ENCODE measurements at places on chromosomes 6 and 20.

DNA sequence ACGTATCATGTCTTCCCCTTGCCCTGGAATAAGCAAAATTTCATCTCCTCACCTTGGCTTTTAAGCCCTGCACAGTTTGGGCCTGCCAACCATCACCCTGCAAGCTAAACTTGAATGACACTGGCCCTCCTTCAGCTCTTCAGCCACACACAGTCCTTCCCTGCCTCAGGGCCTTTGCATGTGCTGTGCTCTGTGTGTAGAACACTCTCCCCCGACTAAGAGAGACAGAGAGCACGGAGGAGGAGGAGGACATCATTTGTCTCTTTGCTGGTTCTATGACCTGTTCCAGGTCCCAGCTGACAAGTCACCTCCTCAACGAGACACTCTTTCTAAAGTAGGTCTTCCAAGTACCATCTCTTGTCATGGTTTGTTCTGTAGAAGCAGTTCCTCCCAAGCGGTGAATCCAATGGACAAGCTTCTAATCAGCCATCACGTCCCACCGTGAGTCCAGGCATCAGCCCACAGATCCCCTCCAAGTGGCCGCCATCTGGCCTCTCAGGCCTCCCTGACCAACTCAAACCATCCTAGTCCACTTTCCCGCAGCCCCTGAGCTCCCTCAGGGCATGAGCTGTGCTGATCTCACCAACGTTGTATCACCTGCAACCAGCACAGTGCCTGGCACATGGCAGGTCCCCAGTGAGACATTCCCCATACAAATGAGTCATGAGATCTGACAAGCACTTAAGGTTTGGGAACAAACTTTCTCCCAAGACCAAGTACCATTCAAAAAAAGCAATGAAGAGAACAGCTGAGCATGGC lies 30.5 kb downstream of the NFATC2 start:
- no peak for DNase-seq

- no peak for DNase-seq
Measured at GRCh38 chr6:11296449-11297375, 64.2 kb upstream of the NEDD9 start.

DNA sequence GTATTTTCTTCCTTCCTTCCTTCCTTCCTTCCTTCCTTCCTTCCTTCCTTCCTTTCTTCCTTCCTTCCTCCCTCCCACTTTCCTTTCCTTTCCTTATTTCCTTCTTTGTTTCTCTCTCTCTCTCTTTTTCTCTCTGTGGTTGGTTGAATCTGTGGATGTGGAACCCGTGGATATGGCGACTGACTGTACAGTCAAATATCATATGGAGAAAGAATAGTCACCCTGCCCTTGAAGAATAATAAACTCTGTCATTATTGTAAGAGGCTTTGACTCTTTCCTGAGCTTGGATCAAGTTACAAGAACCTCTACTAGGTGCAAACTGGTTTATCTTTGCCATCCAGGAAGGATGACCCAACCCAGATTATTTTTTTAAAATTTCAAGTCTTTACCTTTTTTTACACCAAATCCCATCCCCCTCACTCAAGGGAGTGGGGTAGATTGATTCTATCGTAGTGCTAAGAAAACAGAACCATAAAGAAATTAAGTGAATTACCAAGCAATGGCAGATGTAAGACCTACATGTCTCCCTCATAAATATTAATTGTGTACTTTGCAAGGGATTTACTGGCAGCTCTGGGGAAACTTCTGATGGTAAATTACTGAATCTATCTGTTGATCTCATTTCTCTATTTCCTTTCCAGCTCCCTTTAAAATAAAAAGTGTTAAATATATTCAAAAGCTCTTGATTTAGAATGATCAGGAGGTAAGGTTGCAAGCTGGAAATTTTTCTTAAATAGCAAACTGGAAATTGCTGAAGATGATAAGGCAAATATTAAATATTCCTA lies 667.5 kb downstream of the UTRN start:
- DNase-seq, result no peak

DNA sequence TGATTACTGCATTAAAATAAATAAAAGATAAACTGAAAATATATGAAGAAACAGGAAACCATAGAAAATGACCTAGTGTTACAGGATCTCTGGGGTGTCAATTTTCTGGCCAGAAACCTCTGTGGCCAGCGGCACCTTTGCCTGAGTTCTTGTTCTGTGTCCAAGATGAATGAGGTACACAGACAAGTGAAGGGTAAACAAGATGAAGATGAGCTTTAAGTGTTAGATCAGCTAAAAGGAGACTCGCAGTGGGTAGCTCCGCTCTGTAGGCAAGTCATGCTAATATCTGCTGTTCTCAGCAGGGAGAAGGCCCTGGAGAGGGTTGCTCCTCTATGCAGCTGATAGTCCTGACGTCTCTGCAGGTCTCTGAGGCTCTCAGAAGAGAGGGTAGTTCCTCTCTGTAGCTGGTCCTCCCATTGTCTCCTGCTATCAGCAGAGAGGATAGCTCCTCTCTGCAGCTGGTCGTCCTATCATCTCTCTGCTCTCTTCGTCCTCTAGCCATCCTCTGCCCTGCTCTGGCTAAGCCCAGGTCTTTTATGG lies 35.9 kb upstream of the TBC1D22B start:
- DNase-seq, result no peak

DNA sequence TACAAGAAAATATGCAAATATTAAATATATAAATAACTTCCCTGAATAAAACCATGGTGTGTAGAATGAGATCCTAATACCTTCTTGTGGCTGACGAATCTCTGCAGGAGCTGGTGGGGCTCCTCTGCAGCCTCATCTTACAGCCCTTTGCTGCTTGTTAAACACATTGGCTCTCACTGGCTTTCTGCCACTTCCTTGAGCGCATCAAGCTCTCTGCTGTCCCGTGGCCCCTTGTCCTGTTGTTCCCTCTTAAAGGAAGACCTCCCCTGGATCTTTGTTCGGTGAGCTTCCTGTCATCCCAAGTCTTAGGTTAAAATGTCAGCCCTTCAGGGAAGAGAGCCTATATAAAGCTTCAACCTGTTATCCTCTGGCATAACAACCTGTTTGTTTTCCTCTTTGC lies 519.6 kb downstream of the DOK5 start:
- DNase-seq, result no peak

DNA sequence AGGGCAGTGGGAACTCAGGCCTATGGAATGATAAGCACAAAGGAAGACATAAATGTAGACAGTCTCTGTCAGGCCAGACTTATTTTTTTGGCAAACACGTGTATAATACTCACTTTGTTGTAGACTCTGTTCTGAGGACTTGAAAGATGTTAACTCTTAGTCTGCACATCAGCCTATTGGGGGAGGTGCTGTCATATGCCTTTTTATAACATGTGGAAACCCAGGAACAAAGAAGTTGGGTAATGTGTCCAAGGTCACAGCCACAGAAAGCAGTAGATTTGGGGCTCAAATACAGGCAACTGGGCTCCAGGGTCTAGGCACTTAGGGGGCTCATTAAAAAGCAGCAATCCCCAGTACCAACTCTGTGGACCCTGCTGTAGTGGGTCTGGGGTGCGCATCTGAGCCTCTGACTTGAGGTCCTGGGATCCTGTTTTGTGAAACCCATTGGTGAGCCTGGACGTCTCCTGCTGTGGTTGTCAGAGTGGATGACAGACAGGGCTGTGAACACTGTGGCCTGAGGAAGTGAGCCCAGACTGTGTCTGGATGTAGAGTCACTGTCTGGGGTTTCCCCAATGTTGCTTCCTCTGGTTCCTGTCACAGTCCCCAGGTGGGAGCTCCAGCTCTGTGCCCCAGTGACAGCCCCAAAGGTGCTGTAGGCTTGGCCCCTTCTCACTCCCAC lies 50.0 kb downstream of the CDH26 start:
- no peak for DNase-seq

GRCh38 chr6:45737331-45738056 lies 278.2 kb downstream of the CLIC5 start:
- no peak for DNase-seq

GRCh38 chr6:37315157-37315515 lies 38.6 kb upstream of the RNF8 start:
- no peak for DNase-seq

DNA sequence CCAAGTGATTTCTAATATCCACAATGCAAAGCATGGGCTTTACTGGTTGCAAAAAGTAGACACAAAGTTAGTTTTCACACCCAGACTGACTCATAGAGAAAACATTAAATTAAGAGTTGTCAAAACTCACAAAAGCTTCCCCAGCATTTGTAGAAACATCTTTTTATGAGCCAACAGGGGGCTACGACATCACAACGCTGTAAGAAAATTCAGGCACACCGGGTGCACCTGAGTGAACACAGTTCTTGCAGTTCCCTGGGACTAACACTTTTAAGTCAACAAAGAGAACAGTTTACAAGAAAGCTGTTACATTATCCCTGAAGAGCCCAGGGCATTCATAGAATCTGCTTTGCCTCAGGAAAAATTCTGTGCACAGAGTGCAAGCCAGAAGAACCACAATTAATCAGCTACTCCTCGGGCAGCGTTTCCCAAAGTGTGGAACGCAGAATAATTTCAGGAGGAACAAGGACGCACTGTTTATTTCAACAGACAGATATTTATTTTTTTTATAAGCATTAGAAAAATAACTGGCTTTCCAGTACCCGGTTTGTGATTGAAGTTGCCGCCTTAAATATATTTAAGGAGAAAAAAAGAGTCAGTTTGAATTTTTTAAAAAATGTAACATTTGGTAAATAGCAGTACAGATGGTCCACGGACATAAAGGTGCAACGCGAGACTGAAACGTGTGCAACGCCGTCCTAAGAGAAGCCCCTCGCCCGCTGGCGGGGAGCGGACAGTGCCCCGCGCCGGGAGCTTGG lies 1.2 kb downstream of the NCOA5 start:
- no peak for DNase-seq

- no peak for DNase-seq
Measured at GRCh38 chr6:101013612-101014195, 132.6 kb upstream of the ASCC3 start.

DNA sequence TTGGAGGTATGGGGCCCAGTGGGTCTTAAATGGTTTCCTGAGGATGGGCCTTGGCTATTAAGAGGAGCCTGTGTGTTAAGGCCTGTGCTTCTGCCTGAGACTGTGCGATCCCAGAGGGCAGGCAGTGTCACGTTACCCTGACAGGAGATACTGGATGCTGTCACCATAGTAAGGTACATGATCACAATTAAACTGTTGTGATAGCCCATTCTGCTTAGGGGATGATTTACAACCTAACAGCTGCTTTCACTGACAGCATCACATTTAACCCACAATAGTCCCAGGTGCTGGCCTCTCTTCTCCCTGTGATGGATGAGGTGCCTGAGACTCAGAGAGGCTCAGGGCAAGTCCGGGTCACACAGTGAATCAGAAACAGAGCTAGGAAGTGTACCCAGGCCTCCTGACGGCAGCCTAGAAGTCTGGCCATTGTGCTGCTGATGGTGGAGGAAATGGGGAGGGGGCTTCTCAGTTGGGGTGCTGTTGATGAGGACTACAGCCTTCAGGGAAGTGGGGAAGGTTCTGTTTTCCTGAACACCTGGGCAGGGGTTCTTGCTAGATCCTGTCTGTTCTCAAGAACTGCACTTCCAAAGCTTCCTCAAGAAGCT lies 97.3 kb downstream of the MDGA1 start:
- no peak for DNase-seq

DNA sequence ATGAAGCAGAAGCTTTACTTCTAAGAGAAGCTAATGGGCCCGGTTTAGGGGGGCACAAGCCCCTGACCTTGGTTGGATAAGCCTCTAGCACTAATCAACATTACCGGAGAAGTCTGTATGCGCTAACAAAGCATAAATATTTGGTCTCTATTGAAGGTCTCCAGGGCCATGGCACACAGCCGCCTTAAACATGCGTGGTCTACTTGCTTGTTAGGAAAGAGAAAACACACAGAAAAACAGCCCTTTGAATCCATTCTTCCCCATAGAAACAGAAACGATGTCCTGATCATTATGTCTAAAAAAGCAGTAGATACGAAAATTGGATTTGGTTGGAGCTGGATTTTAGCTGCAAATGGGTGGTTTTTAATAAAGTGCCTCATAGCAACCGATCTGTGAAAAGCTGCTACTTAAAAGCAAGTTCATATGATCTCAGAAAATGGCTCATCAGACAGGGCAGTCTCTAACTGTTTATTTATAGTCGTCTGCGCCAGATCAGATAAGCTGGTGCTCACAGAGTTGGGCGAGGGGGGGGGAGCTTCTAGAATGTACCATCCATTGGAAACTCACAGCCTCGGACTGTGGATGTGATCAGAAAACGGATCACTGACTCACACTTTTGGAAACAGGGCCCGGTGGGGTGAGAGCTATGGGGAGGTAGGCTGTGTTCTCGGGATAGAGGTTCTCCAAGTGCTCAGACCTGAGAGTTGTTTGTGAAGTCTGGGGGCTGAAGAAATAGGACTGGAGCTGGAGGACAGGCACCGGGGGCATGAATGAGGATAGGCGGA lies 35.3 kb upstream of the APCDD1L start:
- no peak for DNase-seq

DNA sequence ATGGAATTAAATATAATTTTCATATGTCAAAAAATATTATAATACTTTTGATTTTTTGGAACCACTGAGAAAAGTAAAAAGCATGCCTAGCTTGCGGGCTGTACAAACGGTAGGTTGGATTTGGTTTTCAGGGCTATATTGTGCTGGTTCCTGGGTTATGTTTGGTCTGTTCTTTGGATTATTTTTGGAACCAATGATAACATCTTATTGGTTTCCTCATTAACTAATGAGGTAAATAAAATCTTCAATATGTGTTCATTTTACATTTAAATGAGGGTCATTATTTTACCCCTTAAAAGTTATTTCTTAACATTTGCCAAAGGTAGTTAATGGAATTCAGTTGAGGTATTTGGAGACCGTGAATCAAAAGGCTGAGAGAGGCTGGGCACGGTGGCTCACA lies 96.6 kb downstream of the IMPG1 start:
- no peak for DNase-seq

DNA sequence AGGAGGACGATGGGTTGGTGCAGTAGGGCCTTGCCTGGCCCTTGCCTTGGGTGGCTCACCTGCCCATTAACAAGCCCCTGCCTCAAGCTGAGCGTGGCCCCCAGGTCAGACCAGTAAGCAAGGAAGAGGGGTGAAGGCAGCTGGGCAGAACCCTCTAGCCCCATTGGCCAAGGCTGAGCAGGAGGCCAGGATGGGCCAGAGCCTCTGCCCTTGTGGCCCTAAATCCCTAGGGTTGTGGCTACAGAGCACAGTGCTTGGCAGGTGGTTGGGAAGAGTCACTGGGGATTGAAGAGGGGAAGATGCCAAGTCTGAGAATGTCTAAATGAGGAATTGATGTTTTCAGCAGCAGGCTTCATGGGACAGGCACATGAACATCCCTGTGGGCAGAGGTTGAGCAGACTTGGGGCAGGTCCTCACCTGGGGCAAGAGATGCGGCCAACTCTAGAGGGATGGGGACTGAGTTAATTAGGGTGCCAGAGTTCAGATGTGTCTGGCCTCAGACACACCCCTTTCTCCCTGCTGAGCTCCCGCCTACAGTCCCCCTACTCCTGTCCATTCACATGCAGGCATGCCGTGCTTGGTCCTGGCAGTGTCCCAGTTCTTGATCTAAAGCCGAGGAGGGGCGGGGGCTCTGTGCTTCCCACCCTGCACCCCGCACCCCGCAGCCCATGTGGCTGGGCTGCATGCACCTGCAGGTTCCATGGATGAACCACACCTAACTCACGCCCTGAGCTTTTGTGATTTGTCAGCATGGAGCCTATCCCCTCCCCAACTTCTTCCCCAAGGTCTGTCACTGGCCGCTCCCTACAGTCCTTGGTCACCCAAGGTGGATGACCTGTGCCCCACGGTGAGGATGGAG lies 9.8 kb downstream of the GTSF1L start:
- DNase-seq, result no peak

All from stimulated activated CD8-positive, alpha-beta memory T cell treated with anti-CD3 and anti-CD28 coated beads, Interleukin-4, amount 100 ng/mL, for 1 hour (primary cell).